Activated CD8-positive, alpha-beta memory T cell treated with anti-CD3 and anti-CD28 coated beads for 4 hours (primary cell): ENCODE measurements at places on chromosomes 1 and 21.

DNA sequence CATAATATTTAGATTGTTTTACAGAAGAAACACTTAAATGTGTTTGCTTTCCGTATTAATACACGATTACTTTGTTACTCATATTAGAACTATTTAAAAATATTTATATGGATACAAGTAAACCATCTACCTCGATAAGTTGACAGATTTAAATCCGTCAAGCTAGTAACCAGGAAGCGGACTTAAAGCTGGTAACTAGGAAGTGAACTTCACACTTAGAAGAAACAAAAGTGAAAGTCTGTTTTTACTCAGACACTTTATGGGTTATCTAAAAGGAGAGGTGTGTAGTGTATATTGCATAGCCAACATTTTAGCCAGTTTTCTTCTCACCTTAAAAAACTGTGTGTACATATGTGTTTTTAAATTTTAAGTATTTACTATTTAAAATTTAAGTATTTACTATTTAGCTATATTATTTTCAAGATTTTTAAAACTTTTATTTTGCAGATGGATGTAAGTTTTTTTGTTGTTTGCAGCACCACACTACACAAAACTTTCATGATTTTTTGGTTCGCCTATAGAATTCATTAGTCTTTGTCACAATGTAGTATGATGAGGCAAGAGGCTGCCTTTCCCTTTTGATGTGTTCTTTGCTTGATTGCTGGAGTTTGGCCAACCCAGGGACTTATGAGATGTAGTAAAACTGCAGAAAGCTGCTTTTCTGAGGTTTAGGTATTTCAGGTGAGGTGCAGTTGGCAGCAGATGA, 2.7 kb downstream of the USP25 start:
- DNase-seq, result no peak

- no peak for DNase-seq
Observed at GRCh38 chr1:68745011-68745410, 248.1 kb upstream of the DEPDC1 start.

- DNase-seq, result no peak
Observed at GRCh38 chr1:242489545-242489944, 35.0 kb downstream of the PLD5 start.

- DNase-seq, result no peak
Observed at GRCh38 chr1:164805399-164805798, 246.4 kb downstream of the PBX1 start.

DNA sequence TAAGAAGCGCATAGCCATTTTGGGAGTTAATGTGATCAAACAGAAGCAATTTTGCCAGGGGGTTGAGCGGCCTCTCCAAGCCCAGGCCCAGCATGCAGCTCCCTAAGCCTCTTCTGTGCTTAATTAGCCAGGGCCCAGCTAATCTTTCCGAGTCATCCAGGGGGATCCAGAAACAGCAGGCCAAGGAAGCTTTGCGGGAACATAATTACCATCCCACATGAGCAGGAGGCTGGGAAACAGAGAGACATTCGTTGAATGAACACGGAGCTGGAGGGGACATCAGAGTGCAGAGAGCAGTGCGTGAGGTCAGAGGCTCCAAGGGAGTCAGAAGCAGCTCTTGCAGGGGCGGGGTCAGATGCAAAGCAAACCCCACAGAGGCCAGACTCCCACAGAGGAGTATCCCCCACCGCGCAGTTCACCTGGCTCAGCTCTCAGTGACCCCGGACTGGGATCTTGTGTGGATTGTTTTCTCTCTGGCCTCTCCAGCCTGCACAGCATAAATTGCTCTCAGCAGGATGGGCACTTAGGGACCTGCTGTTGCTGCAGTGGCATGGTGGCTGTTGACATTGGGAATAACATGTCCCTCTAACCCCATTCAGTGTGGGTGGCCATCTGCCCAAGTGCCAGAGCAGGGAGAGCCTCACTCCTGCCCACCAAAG, 657.4 kb downstream of the AJAP1 start:
- DNase-seq, result no peak

- no peak for DNase-seq
Observed at GRCh38 chr1:37562984-37563383, 6.2 kb downstream of the DNALI1 start.

GRCh38 chr1:26529655-26530409, at the start of gene RPS6KA1:
RPS6KA1 (plus strand) TSS chr1:26529761; CDS start chr1:26529921, 160 bp downstream.
- DNase-seq, result peak; percentile 38

- DNase-seq, result peak; percentile 25
Observed at GRCh38 chr21:31335957-31336738, 7.9 kb downstream of the TIAM1 start.

- no peak for DNase-seq
Observed at GRCh38 chr1:209343511-209343910, 240.0 kb upstream of the CAMK1G start.

DNA sequence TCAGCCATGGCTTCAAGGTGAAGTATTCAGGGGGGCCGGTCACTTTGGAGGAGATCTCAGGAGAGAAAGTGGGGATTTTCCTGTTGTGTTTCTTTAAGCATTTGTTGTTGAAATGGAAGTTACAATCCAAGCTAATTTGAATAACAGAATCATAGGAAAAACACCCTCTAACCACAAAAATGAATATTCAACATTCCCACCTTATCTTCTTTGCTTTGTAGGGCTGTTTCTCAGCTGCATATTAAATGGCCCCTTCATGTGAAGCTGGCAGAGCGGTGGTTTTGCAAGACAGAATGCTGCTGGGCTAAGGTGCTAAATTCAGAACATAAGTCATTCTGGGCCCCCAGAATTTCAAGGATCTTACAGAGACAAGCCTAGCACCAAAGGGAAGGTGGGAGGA, 279.0 kb downstream of the RRAGC start:
- no peak for DNase-seq

GRCh38 chr1:229940684-229941083, 126.4 kb upstream of the GALNT2 start:
- no peak for DNase-seq

DNA sequence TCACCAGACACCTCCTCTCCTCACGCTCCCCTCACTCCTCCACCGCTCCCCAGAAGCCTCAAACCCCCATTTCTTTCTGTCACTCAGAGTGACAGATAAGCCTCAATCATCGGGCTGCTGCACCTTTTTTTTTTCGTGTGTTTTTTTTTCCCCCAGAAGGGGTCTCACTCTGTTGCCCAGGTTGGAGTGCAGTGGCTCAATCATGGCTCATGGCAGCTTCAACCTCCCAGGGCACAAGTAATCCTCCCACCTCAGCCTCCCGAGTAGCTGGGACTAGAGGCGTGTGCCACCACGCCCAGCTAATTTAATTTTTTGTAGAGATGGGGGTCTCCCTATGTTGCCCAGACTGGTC, 1.2 kb upstream of the TMPRSS2 start:
- no peak for DNase-seq

DNA sequence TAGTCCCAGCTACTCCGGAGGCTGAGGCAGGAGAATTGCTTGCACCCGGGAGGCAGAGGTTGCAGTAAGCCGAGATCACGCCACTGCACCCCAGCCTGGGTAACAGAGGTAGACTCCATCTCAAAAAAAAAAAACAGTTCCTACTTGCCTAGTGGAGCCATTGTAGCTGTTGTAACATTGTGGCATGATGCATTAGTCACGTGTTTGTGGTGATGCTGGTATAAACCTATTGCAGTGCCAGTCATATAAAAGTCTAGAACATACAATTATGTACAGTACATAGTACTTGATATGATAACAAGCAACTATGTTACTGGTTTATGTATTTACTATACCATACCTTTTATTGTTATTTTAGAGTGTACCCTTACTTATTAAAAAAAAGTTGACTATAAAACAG, 16.2 kb downstream of the KYAT3 start:
- DNase-seq, result no peak

GRCh38 chr1:19139711-19140110, 70.4 kb downstream of the UBR4 start:
- no peak for DNase-seq

DNA sequence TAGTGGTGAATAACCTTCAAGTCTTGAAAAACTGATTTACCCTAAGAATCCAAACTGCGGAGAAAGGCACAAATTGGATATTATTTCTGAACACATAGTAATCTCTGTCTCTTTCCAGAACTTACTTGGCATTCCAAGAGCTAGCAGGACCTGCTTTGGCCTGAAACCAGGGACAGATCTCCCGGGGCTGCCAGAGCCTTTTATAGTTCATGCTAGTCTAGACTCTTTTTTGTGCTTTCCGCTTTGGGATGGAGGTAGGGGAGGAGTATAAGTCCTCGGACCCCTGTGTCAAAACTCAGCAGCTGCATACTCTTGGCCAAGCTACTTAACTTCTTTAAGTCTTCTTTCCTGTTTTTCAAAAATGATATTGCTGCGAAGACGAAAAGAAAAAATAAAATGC, 3.8 kb upstream of the RYR2 start:
- no peak for DNase-seq

- DNase-seq, result no peak
Observed at GRCh38 chr1:175878775-175879174, 135.4 kb upstream of the TNR start.

DNA sequence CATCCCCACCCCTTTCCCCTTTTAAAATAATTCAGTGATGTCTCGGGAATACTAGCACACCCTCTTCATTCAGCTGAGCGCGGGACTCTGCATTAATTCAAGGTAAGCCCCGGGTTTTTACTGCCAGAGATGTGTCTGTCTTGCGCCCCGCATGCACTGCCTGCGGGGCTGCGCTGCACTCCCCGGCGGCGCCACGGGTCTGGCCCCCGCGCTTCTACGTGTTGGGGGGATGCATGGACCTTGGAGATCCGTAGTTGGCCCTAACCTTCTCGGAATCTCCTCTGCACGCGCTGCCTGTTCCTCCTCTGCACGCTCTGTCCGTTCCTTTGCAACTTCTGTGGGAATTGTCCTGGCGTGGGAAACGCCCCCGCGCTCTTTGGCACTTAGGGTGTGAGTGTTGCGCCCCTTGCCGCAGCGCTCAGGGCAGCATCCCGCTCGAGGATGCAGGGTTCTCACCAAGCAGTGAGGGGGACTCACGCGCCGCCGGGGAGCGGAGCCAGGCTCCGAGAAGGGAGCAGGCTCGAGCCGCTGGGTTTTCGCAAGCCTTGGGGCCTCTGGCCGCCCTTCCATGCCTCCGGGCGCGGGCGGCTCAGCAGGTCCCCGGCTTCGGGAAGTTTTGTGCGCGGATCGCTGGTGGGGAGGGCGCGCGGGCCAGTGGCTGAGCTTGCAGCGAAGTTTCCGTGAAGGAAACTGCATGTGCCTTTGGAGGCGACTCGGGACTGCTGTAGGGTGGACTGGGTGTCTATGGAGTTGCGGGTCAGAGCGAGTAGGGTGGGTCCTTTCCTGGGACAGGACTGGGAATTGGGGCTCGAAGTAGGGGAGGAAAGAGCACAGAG, 165.1 kb upstream of the CACNA1E start:
- no peak for DNase-seq
